NCI-H1694 treated with DMSO at 0.1 percent for 48 hours (cell line): ENCODE measurements at places on chromosomes 5 and 9.
A peak's percentile ranks its signal among the peaks of the same experiment; 100 is the strongest.

DNA sequence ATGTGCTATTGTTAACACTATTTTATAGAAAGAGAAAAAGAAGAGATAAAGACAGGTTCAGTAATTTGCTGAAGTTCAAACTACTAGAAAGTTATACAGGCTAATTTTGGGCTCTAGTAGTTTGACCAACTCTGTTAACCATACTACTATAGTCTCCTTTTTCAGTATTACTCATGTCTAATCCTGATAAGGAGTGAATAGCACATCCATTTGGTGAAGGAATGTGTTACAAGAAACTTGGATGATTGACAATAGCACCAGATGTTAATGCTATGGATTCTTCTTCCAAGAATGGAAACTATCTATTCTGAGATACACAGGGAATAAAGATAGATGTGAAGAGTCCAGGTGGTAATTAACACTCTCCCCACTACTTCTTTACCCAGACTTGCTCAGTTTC, 677.3 kb downstream of the PRELID2 start:
- DNase-seq: no peak

- DNase-seq: no peak
Observed at GRCh38 chr9:78828521-78828920, 531.6 kb downstream of the PSAT1 start.

- DNase-seq: no peak
Observed at GRCh38 chr9:93267091-93267541, 83.2 kb downstream of the WNK2 start.

DNA sequence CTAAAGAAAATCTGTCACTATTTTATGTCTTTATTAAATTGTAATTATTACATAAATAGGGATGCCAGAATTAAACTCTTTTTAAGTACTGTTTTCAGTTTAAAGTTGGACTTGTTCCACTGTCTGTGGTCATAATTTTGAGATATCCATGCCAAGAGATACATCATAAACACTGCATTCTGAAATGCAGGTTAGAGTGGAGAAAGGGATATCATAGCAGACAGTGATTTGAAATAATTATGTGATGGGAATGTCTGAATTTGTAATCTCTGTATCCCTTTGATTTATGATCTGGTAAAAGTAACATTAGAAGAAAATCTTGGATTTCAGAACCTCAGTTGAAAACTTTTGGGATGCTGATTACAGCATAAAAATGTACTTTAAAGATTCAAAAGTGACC, 222.1 kb downstream of the GOLPH3 start:
- DNase-seq: no peak

- no peak for DNase-seq
Observed at GRCh38 chr5:15768936-15769335, 269.0 kb downstream of the FBXL7 start.

- DNase-seq: no peak
Observed at GRCh38 chr9:219670-220365, 5.2 kb downstream of the DOCK8 start.

- DNase-seq: no peak
Observed at GRCh38 chr9:125240649-125240999, 519 bp downstream of the HSPA5 start.

- no peak for DNase-seq
Observed at GRCh38 chr5:148836272-148837250, 10.2 kb downstream of the ADRB2 start.

GRCh38 chr5:39459071-39459470, 34.3 kb upstream of the DAB2 start:
- DNase-seq: no peak

DNA sequence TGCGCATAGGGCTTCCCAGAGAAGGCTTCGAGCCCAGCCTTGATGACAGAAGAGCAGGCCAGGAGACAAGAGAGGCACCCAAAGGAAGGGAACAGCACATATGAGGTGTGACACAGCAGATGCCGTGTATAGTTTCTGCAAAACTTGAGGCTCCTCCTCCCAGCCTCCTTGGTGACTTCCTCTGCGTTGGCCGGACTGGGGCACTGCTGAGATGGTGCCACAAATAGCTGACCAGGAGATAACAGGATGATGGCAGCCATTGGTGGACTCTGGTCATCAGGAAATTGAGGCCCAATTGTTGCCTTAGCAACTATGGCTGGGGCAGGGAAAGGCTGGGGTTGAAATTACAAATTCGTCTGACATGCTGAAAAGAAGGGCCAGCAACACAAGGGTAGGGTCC, 4.8 kb upstream of the ZNF79 start:
- no peak for DNase-seq

- DNase-seq: no peak
Observed at GRCh38 chr5:137336161-137336560, 163.0 kb downstream of the SPOCK1 start.

DNA sequence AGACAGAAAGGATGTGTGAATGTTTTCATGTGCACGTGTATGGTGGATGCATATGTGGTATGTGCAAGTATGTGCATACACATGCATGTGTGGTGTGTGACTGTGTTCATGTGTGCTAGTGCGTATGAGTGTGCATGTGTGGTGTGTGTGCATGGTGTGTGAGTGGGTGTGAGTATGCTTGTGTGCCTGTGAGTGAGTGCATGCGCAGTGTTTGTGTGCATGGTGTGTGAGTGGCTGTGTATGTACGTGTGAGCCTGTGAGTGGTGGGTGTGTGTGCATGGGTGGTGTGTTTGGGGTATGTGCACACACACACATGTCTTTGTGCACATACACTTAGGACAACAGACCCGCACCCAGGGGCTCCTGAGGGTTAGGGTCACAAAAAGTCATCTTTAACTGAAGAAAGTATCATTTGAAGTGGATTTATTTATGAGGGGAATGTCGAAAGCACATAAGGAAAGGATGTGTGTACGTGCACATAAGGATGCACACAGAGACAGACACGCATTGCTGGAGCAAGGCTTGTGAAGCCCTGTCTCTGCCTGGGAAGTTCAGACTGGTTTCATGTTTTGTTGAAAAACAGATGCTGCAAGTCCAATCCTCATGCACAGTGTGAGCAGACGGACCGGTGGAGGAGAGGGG, 237.0 kb downstream of the SYK start:
- no peak for DNase-seq

DNA sequence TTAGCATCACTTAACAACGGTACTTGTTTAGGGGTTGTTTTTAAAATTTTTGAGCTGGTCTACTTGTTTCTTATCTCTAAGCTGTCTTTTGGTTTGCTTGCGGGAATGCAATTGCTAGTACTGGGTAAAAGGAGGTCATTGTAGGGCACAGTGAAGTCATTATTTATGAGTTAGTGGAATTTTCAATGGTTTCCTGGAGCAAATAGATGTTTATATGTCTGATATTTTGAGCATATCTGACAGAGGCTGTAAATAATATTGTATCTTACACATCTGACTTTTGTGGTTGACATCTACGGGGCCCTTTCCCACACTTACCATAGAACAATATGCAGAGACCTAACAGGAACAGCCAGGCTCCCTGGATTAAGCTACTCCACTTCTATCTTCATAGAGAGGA, 90.4 kb upstream of the IL6ST start:
- no peak for DNase-seq

- no peak for DNase-seq
Observed at GRCh38 chr9:117714282-117714681, 10.1 kb downstream of the TLR4 start.

DNA sequence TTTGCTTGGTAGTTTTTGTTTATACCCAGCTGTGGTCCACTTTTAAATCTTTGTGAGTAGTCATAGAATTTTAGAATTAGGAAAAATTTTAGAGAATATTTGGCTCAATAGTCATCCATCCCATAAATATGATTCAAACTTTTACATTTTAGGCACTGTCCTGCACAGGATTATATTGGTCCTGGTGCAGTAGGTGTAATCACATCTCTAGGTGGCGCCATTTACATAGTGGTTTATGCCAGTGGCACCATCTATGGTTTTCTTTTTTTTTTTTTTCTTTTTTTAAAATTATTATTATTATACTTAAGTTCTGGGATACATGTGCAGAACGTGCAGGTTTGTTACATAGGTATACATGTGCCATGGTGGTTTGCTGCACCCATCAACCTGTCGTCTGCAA, 260.7 kb upstream of the KCNN2 start:
- no peak for DNase-seq

GRCh38 chr5:59583151-59583809, 310.2 kb downstream of the PDE4D start:
- DNase-seq: no peak

GRCh38 chr5:159864885-159865691, 51.2 kb upstream of the ADRA1B start:
- DNase-seq: no peak

DNA sequence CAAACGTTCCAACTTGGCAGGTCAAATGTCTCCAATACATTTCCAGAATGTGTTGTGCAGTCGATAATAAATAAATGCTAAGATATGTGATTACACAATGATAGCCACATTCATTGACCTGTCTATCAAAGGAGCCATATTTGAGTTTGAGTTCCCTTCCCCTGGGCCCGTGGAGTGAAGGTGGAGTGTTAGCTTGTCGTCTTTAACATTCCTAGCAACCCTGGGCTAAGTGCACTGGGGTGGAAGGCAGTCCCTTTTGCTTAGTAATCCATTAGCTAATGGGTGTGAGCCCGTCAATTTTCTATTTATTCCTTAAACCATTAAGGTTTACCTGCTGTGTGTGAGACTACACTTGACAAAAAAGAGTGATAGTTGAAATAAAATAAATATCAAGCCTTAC, 415.2 kb downstream of the EBF1 start:
- DNase-seq: no peak

DNA sequence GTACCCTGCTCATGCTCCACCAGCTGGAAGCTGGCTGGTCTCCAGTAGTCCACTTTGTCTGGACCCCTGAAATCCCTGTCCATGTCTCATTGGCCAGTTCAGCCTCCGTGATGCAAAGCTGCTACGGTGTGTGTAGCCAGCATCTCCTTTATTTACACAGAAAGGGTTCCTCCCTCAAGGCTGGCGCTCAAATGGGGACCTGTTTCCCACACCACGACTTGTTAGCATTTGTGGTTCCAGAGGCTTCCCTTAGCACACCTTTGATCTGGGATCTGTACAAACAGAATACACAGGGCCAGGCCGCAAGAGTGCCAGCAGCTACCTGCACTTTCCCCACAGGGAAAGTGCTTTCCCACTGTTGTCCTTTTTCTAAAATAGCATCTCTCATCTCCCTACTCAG, 5.7 kb upstream of the SMU1 start:
- DNase-seq: no peak

- DNase-seq: no peak
Observed at GRCh38 chr5:179181988-179182387, 121.8 kb downstream of the ZNF354C start.

GRCh38 chr9:20242510-20243189, 379.6 kb downstream of the MLLT3 start:
- no peak for DNase-seq

DNA sequence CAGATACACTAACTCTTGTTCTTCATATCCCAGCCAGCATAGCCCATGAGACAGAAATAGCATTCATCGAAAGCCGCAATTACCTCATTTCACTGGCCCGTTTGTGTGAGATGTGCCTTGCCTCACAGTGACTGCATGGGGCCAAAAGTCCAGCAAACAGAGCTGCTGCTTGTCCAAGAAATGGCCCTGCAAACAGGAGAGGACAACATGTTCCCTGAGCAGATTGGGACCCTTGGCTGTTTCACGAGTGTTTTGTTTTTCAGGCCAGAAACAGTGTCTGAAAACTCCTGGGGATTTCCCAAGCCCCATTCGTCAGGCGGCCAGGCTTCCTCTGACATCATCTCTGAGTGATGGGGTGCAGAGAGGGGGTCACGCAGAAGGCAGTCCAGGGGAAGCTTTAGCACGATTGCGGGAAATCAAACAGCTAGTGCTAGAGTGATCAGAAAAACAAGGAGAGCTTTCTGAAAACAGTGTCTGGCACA, 503.6 kb upstream of the PAPPA start:
- DNase-seq: no peak

GRCh38 chr5:79032782-79033181, 36.7 kb downstream of the DMGDH start:
- no peak for DNase-seq

DNA sequence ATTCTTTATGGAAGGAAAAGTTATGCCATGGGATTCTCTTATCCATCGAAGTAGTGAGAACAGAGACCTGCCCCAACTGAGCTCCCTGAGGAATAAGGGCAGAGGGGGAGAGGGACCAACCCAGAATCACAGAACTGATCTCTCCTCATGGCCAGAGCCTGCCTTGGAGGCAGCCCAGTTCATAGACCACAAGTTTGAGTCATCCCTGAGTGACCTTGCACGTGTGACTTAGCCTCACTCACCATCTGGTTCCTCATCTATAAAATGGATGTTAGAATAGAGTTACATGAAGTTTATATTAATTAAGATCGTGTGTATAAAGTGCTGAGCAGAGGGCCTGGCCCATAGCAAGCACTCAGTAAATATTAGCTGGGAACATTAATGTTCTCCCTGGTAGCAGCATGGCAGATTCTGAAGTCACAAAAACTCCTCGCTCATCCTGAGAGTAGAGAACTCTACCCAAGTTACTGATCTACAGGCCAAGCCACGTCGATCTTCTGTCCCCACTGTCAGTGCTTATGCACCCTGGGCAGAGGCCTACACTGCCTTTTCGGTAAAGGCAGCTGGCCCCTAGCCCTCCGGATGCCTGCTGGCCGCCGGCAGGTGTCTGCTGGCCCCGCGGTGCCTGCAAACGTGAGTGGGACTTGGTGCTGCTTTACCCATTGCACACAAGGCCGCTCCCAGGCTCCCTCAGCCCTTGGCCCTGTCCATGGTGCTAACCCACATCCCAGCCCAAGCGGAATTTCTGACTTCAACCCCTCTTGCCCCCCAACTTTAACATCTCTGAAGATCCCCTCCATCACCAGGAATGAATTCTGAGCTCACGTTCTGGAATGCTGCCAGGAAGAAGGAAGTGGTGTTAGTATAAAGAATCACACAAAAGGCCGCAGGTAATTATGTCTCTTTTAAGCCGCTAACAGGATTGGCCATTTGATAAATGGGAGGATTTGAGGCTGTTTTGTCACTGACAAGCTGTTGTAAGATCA, 61.1 kb upstream of the ARAP3 start:
- no peak for DNase-seq

- DNase-seq: no peak
Observed at GRCh38 chr9:72597181-72597517, 75.7 kb downstream of the TMC1 start.

- DNase-seq: no peak
Observed at GRCh38 chr9:77677957-77678535, 29.9 kb upstream of the GNA14 start.

DNA sequence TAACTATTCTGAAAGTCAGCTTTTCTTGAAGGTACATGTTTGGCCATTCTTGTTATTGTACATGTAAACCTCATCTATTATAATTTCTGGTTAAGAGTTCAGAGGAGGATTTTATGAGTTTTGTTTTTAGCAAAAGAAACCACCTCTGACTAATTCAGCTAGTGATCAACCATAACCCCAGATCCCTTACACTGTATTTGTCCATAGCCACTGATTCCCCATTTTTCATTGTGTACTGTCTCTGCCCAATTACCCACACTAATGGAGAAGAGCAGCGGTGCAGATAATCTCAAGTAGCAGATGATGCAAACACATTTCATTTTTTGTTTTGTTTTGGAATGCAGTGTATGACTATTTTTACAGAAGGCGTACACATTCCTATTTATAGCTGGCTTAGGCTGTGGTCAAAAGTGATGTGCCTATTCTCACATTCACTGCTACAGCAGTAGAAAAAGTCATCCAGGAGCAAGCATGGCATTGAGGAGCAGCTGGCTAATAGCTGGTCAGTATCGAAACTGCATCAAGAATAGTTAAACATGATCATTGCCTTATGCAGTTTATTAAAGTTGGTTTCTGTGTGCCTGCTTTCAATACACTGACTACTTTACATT, 988.3 kb downstream of the DTWD2 start:
- DNase-seq: peak; percentile 8
